ENCODE measurements at places on chromosomes 12 and 14. TPM values are rescaled to one million over a fixed set of nuclear protein-coding genes. Genes with fewer than 3 reads are reported as not detected.

The MMP17 gene
- 22.8 TPM for total RNA-seq

The TBC1D30 gene
- 9.0 TPM for total RNA-seq

GRCh38 chr12:55703901-55704761 lies 3.6 kb downstream of the ITGA7 start:
- no peak for DNase-seq

The KIF5A gene
- total RNA-seq: 34.8 TPM

- peak; percentile 30 for DNase-seq
Measured at GRCh38 chr14:49460662-49461061, 125.5 kb downstream of the RPS29 start.

Data from spinal cord (tissue), 10 donors.